ENCODE measurements at places on chromosomes 1 and 21.

DNA sequence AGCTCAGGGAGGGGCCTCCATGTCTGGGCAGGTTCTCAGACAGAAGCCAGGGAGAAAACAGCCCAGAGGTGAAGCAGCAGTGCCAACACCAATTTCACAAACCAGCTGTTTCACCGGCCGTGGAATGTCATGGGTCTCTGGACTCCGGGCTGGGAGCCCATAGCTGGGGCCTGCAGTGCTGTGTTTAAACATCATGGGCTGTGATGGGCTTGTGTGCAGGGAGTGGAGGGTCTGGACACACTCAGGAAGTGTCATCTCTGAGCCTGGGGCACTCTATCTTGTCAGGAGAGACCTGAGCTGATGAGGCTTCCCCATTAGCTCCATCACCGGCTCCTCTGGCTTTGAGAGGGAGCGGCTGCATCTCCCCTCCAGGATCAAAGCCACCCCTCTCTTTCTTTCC, 173.6 kb upstream of the IGSF21 start:
- no peak for DNase-seq

DNA sequence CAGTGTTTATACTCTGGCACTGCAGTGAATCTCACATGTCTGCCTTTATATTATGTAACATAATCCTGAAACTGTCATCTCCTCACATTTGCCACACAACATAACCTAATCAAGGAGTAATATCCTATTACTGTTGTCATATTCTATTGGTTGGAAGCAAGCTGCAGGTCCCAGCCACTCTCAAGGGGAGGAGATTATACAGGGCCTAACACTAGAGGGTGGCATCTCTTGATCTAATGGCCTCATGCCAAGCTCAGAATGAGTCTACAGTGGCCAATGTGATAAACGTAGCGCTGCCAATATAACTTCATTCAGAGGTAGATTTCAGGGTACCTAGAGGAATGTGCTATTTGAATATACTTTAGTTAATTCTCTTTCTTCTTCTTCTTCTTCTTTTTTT, 166.8 kb downstream of the BACH1 start:
- DNase-seq = no peak

DNA sequence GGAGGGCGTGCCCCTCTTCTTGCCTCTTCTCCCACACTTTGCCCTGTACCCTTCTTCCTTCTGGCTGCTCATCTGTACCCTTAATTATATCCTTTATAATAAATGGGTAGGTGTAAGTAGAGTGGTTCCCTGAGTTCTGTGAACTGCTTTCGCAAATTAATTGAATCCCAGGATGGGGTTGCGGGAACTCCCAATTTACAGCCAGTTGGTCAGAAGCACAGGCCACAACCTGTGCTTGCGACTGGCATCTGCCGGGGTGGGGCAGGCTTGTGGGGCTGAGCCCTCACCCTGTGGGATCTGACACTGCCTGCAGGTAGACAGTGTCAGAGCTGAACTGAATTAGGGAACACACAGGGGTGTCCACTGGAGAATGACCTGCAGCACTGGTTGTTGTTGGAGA, 244.9 kb downstream of the KCNJ6 start:
- no peak for DNase-seq

- DNase-seq = no peak
Observed at GRCh38 chr1:243438146-243438545, 182.3 kb downstream of the SDCCAG8 start.

- DNase-seq = no peak
Observed at GRCh38 chr1:161954466-161954865, 69.2 kb downstream of the OLFML2B start.

GRCh38 chr1:178055779-178056471, 38.0 kb upstream of the RASAL2 start:
- no peak for DNase-seq

- no peak for DNase-seq
Observed at GRCh38 chr1:205416322-205416721, 5.5 kb downstream of the LEMD1 start.

DNA sequence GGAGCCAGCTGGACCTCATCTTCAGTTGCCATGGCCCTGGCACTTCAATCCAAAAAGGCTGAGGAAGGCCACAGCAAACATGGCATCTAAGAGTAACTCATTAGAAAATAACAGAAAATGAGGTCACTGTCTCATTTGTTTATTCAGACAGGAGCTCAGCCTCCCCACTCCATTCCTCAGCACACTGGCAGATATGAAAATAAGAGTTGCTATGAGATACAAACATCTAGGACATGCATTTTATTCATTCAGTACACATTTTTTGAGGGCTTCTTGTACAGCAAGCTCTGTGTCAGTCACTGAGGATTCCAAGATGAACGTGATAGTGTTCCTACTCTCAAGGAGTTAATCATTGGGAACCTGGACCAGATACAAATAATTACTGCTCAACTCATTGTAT, 32.7 kb upstream of the TMEM125 start:
- no peak for DNase-seq

- no peak for DNase-seq
Observed at GRCh38 chr1:173212952-173213491, 5.9 kb upstream of the TNFSF4 start.

DNA sequence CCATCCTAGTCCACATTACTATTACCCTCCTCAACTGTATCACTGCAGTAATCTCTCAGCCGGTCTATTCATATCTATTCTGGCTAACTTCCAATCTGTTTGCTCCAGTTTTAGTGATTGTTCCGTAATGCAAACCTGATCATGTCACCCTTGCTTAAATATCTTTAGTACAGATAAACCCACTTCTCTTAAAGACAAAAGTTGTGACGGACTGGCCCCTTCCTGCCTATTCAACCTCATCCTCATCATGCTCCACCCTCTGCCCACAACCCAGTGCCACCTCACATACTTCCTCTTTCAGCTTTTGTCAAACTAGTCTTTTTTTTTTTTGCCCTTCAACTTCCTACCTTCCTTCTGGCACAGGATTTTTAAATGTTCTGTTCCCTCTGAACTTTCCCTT, 2.8 kb upstream of the C1orf162 start:
- DNase-seq = peak; percentile 73

GRCh38 chr1:221961532-221962292, 219.8 kb upstream of the DUSP10 start:
- DNase-seq = peak; percentile 46

DNA sequence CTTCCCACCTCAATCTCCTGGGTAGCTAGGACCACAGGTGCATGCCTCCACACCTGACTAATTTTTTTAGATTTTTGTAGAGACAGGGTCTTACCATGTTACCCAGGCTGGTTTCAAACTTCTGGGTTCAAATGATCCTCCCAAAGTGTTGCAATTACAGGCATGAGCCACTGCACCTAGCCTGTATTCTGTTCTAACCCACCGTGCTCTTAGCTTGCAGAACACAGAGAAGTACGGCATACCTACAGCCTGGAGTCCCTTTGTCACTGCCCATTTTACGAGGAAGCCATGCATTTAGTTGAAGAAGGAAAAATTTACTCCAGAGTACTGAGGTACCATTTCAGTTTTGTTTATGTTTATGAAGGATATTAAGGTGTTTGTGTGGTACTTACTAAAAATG, 29.7 kb upstream of the NEXN start:
- DNase-seq = no peak

- no peak for DNase-seq
Observed at GRCh38 chr21:31503939-31504338, 155.6 kb upstream of the SOD1 start.

GRCh38 chr1:222283147-222283768, 264.6 kb downstream of the HHIPL2 start:
- no peak for DNase-seq

- DNase-seq = peak; percentile 69
Observed at GRCh38 chr1:24390924-24391782, 22.4 kb downstream of the STPG1 start.

DNA sequence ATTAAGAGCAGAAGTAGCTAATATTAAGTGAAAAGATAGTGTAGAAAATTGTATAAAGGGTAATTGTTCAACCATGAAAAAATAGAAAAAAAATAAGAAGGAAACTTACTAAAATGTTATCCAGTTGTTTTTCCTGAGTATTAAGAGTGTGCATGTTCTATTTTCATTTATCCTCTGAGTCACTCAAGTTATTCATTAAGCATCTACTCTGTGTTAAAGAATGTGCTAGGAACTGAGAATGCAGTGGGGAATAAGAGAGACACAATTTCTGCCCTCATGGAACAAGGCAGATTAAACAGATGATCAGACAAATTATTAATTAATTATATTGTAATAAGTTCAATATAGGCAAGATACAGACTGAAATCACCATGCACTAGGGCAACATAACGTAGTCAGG, 10.8 kb upstream of the PIGK start:
- DNase-seq = no peak

GRCh38 chr1:67740543-67740942, 55.5 kb downstream of the GADD45A start:
- no peak for DNase-seq

DNA sequence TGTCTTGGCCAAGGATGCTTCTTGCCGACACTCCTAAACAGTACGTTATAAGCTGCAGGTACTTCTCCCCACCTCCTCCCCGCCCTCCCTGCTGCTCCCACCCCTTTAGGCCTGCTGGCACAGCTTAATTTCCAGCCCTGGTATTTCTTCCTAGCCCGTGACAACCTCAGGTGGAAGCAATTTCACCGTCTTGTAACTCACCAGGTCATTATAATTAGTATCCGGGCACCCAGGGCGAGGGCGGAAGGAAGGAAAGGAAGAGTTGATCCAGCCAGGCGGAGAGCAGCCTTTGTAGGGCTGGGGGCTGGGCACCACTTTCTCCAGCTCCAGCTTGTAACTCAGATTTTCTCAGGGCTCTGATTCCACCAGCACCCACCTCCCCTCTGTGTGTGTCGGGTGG, 153.5 kb upstream of the CSF3R start:
- no peak for DNase-seq

- DNase-seq = peak; percentile 71
Observed at GRCh38 chr1:23809751-23810171, 9.2 kb upstream of the GALE start.

DNA sequence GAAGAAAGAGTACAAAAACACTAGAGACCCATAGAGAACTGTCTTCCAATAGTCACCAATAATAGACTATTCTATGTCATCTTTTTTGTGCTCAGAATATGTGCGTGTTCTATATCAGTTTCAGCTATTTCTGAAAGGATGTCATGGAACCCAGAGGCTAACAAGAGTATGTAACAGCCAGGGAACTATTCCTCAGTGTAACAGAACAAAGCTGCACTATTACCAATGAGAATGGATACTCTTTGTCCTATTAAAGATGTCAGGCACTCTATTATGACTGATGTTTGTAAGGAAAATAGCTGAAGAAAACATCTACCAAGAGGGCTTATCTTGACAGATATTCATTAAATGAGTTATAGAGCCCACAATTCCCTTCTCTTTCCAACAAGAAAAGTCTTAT, 8.6 kb upstream of the LRRC8C start:
- no peak for DNase-seq

DNA sequence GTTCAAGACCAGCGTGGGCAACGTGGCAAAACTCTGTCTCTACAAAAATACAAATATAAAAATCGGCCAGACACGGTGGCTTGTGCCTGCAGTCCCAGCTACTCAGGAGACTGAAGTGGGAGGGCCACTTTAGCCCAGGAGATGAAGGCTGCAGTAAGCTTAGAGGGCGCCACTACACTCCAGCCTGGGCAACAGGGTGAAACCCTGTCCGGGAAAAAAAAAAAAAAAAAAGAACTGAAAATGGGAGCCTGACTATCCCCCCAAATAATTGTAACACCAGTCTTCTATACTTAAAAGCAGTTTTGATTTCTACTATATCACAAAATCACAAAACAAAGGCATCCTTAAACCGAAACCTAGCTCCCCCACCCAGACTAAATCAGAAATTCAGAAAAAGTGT, 60.3 kb downstream of the CDC42BPA start:
- DNase-seq = no peak

DNA sequence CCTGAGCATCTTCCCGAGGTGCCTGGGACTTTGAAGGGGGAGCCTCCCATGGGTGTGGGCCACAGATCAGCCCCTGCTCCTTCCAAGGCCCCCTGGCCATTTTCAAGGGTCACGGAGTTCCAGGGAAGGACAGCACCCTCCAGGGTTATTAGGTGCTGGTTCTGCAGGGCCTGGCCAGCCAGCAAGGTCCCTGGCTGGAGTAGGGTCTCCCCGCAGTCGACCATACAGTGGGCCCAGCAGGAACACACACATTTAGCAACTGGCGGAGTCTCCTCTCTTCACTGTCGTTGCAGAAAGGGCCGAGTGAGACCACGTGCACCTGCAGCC, 17.7 kb upstream of the SUMO3 start:
- DNase-seq = no peak

GRCh38 chr1:25091658-25092057, 140.6 kb downstream of the SYF2 start:
- DNase-seq = no peak

- no peak for DNase-seq
Observed at GRCh38 chr1:243343970-243344937, 88.4 kb downstream of the SDCCAG8 start.

DNA sequence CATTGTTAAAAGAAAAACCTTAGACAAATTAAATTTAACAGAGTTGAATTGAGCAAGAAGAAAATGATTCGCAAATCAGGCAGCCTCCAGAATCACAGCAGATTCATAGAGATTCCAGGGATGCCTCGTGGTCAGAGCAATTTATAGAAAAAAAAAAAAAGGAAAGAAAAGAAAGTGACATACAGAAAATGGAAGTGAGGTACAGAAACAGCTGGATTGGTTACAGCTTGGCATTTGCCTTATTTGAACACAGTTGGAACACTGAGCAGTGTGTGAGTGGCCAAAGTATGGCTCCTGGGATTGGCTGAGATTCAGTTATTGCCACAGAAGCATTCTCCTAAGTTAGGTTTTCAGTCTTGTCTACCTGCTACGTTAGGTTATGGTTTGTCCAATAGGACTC, 9.1 kb upstream of the C21orf91 start:
- DNase-seq = no peak

DNA sequence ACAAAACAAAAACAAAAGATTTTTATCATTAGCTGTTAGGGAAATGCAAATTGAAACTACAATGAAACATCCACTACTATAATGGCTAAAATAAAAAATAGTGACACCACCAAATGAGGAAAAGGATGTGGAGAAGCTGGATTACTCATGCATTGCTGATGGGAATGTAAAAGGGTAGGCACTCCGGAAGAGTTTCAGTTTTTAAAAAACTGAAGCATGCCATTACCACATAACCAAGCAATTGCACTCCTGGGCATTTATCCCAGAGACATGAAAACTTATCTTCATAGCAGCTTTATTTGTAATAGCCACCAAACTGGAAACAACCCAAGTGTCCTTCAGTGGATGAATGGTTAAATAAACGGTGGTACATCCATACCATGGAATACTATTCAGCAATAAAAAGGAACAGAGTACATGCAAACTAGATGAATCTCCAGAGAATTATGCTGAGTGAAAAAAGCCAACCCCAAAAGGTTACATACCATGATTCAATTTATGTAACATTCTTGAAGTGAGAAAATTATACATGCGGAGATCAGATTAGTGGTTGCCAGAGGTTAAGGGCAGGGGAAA, 14.5 kb upstream of the CFAP298 start:
- no peak for DNase-seq

Data from stimulated activated CD4-positive, alpha-beta T cell treated with anti-CD3 and anti-CD28 coated beads, Interleukin-4, amount 100 ng/mL, for 4 hours (primary cell).